Uterus (tissue), 4 donors: ENCODE measurements at places on chromosomes 6 and 20.

GRCh38 chr6:125789576-125790357 lies 993 bp upstream of the NCOA7 start:
- H3K27me3 ChIP-seq = no peaks in the 10 kb centered on the region

DNA sequence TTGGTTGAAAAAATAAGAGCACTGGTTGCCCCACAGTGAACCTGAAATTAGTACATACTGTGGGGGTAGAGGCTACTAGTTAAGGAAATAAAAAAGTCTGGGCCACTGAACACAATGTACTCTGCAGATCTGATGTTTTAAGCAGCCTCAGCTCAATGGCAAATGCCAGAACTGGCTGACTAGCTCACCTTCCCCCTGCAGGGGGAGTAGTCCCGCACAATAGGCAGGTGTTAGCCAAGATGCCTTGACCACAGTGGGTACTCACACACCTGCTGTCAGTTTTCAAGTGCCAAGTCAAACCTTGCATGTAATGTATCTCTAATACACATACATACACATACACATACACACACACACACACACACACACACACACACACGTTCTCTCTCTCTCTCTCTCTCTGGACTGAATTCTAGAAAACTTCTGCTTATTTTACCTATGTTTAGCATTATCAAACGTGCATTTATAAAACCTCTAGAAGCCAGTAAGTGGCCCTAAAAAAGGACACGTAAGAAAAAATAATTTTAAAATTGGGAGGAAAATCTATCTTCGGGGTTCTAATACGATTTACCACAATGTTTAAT lies 36.1 kb downstream of the GMDS start:
- H3K27ac ChIP-seq = no peak overlapping the region
- no peaks in the 10 kb centered on the region for H3K36me3 ChIP-seq
- no peaks in the 10 kb centered on the region for H3K27me3 ChIP-seq
- no peak for DNase-seq

- no peaks in the 10 kb centered on the region for H3K4me1 ChIP-seq
- no peak for DNase-seq
- H3K27me3 ChIP-seq = no peaks in the 10 kb centered on the region
- H3K36me3 ChIP-seq = no peaks in the 10 kb centered on the region
- no peak overlapping the region for H3K4me3 ChIP-seq
These were observed 115.2 kb upstream of the BCLAF1 start for GRCh38 chr6:136404627-136405419.

DNA sequence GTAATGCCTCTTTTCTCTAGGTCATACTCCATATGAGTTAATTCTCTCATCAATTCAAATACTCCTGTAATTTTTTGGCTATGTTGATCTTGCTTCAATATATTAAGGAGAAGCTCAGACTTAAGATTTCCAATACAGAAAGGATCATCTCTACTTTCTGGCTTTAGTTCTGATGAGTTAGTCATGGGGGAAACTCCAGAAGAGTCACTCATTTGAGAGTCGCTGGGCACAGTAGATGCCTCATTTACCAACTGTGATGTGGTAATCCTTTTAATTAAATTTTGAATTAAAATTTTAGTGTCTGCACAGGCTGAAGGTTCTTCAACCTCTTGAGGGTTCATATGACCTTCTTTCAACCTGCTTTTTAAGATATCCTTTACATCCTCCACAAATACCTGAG lies 38.5 kb downstream of the DST start:
- no peak overlapping the region for H3K27ac ChIP-seq
- no peak overlapping the region for H3K4me3 ChIP-seq
- H3K4me1 ChIP-seq = no peaks in the 10 kb centered on the region
- H3K36me3 ChIP-seq = no peaks in the 10 kb centered on the region
- DNase-seq = no peak
- no peaks in the 10 kb centered on the region for H3K27me3 ChIP-seq

DNA sequence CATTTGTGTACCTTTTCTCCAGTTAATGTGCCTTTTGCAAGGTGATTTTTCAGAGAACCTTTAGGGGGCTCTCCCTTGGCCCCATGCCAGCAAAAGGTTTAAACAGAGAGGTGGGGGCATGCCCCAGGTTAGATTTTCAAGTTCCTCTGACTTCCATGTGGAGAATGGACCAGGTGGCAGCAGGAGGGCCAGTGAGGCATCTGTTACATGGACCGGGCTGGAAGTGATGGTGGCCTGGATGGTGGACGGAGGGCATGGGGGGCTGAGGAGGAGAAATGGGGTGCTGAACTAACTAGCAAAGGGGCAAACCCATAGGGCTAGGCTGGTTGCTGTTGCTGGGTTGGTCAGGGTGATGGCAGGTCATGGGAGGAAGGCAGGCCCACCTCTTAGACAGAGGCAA lies 20.7 kb upstream of the BPI start:
- no peaks in the 10 kb centered on the region for H3K27me3 ChIP-seq
- H3K27ac ChIP-seq = no peak overlapping the region
- H3K36me3 ChIP-seq = no peaks in the 10 kb centered on the region
- no peak overlapping the region for H3K4me3 ChIP-seq
